ENCODE measurements at places on chromosomes 3 and 15.

DNA sequence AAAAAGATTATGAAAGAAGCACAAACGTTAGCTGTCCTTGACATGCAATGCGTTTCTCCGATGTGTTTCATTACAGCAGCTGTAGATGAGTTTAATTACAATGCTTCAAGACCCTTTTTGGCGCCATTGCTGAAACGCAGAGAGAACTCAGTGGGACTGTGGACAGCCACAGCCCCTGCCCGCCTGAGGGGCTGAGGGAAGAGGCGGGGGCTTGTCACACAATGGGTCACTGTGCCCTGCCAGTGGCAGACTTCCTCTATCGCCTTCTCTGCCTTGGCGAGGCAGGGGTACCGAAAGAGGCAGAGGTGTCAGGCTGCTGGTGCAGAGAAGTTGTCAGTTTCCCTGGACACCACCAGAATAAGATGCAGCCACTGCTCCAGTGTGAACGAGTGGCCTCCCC lies 252.0 kb downstream of the NR2F2 start:
- no peak for DNase-seq

DNA sequence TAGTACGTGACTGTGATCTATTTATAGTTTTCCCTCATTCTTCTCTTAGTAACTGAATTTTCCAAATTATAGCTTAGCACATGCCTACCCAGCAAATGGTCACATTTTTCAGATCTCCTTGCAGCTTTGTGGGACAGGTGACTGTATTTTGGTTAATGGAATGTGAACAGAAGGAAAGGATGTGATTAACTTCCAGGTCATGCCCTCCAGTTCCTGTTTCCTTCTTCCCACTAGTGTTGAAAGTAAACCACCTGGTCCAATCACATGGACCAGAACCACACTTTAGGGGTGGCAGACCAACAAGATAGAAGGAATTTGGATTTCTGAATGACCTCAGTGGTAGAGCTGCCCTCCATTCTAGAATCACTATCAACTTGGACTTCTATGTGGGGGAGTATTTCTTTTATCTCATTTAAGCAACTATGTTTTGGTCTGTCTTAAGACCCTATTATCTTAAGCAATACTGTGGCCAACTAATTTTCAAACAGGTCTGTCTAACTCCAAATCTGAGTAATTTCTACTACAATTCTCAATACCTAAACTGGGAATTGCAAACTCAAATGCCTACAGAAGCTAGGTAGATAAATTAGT lies 76.0 kb upstream of the TSC22D2 start:
- no peak for DNase-seq

GRCh38 chr15:61743345-61743909 lies 316.8 kb downstream of the VPS13C start:
- DNase-seq: no peak

- no peak for DNase-seq
These were observed 38.9 kb downstream of the RAB7A start for GRCh38 chr3:128764863-128765262.

DNA sequence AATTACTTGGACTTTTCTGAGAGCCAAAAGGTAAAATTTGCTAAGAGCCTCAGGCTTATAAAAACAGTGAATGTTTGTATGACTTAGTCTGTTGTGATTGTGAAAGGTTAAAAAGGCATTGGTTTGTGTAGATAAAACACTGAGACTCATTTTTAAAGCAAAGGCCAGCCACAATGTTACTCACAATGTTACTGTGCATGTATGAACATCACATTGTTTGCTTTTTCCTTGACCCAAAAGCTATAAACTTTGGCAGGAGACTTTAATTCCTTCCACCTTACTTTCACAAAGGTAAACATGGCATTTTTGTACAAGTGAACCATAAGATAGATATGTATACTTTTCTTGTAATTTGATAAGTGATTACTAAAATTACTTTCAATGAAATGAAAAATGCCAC lies 70.5 kb downstream of the NPAP1 start:
- DNase-seq: no peak

GRCh38 chr15:52247461-52247860 lies 48.1 kb downstream of the MYO5C start:
- DNase-seq: no peak

GRCh38 chr3:76097589-76097969 lies 312.2 kb upstream of the ZNF717 start:
- no peak for DNase-seq

GRCh38 chr3:131821191-131821762 lies 213.5 kb downstream of the CPNE4 start:
- DNase-seq: no peak

- DNase-seq: no peak
These were observed 267.0 kb upstream of the UMPS start for GRCh38 chr3:124463234-124463633.

GRCh38 chr3:152083135-152083534 lies 185.6 kb upstream of the MBNL1 start:
- DNase-seq: no peak

DNA sequence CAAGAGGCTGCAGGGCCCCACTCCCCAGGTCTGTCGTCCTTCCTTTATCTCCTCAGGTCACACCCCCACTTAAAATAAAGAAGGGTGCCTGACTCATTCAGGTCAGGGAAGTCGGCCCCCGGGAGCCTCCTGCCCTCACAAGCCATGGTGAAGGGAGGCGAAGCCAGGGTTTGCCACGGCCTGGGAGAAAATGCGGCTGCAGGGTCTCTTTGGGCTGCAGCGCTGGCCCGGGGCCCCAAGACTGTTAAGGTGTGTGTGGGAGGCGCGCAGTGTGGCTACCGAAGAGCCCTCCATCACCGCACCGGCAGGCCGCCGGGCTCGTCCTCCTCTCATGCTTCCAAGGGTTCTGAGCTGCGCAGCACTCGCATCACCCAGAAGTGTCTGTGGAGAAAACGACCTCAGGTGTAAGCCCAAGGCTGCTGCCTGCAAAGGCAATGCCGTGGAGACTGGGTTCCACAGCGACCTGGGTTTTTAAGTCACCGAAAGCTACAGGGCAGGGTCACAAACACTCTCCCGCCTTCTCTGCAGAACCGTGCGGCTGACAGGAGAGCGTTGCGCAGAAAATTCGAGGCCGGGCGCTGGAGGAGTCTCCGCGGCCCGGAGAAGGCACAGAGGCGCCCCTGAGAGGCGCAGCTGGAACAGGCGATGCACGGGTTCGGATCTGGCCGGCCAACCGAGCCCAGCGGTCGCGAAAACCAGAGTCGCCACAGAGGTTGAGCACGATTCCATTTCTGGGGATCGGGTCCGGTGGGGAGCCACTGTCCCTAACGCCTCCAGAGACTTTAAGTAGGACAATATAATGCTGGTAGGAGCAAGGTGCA lies 8.7 kb downstream of the FOXL2 start:
- DNase-seq: no peak

DNA sequence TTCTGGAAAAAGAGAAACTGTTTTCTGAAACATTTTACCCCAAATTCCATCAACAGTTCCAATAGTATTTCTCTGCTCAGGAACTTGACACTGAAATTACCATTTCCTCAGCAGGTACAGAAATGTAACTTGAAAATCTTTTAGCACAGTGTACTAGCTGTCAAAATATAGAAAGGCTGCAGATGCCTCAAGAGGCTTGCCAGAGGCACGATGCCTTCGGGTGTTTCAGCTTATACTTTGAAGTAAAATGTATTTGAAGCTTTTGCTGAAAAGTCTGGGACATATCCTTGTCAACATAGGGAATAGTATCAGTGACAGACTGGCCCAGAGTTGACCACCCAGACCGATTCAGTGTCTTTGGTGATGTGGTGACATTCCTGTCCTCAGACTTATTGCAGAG lies 154.4 kb upstream of the CHRM5 start:
- no peak for DNase-seq

GRCh38 chr15:60865507-60865906 lies 363.6 kb downstream of the RORA start:
- DNase-seq: no peak

DNA sequence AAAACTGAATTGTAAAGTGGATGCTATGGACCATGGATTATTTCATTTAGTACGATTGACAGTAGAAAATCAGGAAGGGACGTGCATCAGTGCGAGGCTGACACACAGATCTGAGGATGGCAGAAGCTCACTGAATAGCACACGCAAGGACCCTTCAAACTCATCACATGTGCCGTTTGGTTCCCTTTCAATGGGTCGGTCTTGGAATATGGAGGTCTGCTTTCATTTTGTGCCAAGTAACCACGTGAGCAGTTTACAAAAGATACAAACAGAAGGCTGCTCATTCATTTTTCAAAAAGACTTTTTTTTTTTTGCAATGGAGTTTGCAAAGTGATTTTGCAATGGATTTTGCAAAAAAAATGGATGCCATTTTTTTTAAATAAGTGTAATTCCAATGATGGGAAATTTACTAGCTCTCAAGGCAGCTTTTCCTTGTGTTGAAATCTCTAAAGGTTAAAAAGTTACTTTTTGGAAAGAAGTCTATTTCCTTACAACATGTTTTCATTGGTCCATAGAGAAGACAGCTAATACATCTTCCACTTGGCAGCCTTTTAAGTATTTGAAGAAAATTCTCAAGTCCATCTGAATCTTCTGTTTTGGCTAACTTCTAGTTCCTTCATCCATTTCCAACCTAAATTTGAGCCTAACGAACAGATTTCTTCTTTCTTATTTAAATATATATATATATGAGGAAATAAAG lies 392.3 kb upstream of the TPRG1 start:
- no peak for DNase-seq

DNA sequence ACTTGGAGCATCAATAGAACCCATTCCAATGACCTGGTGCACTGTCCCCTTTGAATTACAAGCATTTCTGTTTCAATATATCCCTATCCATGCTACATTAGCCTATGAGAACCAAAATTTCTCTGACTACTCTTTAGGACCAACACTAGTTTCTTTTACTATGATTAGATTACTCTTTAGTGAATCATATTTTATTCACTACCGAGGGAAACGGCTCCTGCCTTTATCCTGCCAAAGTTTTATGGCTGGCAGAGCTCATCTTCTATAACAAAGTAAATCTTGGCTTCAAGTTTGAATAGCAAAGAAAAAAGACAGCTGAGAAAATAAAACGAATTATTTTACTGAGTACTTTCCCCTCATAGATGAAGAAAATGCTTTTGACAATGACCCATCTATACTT lies 120.9 kb downstream of the SLC9A9 start:
- no peak for DNase-seq

- peak; percentile 99 for DNase-seq
These were observed at the start of gene ZBTB11 for GRCh38 chr3:101676765-101677435. Gene ZBTB11 (minus strand): TSS chr3:101677132. CDS start chr3:101676914, 218 bp downstream.

DNA sequence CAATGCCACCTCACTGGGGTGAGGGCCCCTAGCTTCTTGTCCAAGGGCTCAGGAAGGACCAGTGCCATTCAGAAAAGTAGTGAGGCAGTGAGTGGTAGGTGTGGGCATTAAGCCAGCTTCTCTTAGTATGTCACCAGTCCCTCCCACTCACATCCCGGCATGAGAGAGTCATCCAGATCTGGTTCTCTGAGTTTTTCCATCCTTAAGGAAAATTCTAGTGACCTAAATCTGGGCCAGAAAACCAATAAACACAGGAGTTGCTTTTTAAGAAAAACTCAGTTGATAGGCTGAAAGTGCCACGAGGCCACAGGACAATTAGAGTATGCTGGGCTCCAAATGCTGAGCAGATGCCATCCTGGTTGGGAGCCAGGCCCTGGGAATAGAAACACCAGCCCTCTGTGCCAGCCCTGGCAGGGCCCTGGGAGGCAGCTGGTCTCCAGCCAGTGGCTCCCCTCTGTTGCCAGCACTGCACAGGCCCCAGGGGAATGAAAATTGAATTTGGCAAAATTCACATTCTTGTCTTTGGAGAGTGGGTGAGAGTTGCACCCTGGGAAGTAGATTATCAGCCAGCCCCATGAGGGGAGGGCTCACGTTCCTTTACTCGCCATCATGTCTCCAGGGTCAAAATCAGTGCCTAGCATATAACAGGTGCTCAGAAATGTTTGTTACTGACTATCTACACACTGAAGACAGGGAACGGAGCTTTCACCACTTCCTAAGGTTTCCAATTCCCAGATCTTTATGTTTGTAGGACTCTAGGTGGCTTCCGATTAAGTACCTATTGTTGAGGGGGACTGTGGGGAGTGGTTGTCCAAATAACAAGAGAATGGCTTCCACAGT lies 52.8 kb downstream of the FAM43A start:
- DNase-seq: no peak

DNA sequence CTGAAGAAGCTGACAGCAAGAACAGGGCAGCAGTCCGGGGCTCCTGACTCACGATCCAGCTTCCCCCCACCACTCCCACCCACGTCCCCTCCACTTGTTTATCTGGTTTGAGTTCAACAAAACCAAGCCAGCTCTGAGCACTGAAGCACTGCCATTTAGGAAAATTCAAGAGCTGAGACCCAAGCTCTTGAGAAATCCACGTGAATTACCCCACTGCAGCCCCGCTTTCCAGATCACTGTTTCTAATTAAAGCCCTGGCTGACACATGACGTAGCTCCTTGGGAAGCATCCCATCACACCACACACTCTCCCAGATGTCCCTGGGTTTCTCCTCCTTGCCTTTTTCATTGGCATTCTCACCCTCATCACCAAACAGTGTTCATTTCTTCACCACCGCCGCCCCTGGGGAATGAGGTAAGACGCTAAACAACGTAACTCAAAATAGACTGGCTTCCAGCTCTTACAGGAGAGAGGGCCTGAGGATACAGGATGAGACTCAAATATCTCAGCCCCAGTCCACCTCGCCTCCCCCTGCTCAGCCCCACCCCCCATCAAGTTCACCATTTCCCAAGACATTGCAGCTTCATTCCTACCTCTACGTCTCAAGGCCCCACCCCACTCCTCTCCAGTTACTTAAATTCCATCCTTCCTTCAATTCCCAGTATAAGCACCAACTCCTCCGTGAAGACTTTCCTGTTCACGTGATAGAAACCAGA lies 95.4 kb downstream of the SRGAP3 start:
- DNase-seq: no peak

DNA sequence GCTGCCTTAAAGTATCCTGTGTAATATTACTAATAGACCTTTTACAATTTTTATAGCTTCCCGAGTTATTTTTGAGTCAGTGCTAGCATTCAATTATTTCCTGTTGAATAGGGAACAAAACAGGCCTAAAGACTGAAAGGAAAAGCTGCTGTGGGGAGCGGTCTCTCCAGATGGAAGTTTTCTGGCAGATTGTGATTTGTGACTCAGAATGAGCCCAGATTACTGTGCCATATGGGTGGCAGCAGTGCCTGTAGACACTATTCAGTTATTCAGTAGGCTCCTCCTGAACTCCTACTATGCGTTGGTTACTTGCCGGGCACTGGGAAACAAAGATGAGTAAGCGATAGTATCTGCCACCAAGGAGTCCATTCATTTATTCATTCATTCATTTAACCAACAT lies 211.8 kb downstream of the CHST2 start:
- DNase-seq: no peak

- DNase-seq: no peak
These were observed 205.4 kb downstream of the EPHB1 start for GRCh38 chr3:135000465-135000864.
